CD4-positive, CD25-positive, alpha-beta regulatory T cell (primary cell): ENCODE measurements at places on chromosomes 11 and 22.

DNA sequence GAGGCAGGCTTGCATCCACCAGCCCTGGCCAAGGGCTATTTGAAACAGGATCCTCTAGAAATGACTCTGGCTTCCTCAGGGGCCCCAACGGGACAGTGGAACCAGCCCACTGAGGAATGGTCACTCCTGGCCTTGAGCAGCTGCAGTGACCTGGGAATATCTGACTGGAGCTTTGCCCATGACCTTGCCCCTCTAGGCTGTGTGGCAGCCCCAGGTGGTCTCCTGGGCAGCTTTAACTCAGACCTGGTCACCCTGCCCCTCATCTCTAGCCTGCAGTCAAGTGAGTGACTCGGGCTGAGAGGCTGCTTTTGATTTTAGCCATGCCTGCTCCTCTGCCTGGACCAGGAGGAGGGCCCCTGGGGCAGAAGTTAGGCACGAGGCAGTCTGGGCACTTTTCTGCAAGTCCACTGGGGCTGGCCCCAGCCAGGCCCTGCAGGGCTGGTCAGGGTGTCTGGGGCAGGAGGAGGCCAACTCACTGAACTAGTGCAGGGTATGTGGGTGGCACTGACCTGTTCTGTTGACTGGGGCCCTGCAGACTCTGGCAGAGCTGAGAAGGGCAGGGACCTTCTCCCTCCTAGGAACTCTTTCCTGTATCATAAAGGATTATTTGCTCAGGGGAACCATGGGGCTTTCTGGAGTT lies 13.3 kb downstream of the IL10RA start:
- DNase-seq: no peak

DNA sequence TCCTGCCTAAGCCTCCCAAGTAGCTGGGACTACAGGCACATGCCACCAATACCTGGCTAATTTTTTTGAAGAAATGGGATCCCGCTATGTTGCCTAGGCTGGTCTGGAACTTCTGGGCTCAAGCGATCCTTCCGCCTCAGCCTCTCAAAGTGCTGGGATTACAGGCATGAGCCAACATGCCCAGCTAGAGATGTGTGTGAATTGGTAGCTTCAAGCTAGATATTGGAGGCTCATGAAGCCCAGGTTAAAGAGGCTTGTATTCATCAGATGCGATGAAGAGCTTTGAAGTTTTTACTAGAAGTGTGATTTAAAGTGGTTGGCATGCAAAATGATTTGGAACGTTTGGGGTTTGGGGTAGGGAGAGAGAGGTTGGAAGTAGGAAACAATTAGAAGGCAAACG lies 19.6 kb downstream of the NF2 start:
- no peak for DNase-seq

- no peak for DNase-seq
These were observed 132.6 kb downstream of the TBC1D22A start for GRCh38 chr22:46894851-46895640.

GRCh38 chr22:19181786-19182471 lies 3.4 kb upstream of the SLC25A1 start:
- DNase-seq: no peak

DNA sequence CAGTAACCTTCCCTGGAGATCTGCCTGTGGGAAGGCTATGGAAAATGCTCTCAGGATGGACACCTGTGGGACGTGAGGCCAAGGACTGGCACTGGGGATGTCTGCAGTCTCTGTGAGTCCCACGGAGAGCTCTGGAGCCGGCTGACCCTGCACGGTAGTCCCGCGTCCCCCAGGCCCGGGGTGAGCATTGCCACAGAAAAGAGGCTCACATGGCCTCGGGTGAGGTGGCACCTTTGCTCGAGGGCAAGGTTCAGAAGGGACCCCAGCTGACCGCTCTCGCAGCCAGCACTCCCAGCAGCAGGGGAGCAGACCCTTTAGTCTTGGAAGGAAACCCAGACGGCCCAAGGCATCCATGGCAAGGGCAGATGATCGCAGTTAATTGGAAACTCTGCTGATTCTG lies 9.0 kb downstream of the RTL6 start:
- no peak for DNase-seq

DNA sequence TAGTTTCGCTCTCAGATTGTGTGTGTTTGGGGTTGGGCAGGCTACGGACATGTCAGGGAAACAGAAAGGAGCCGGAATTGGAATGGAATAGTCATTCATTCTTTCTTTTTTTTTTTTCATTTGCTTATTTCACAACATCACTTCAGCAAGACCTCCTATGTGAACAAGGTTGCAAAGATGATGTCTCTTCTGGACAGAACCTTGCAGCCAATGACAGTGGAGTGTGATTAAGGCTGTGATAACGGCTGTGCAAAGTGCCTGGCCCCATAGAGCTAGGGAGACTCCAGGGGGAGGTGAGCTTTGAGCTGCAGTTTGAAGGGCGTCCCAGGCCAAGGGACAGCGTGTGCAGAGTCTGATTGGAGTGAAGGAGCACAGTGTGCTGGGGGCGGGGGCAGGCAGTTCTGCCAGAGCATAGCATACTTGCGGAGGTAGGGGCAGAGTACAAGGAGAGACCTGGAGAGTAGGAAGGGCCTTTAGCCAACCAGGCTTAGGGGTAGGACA lies 3.4 kb downstream of the TIGD3 start:
- DNase-seq: no peak

GRCh38 chr11:106644824-106645223 lies 373.5 kb downstream of the GUCY1A2 start:
- no peak for DNase-seq

- peak; percentile 21 for DNase-seq
These were observed 1.1 kb downstream of the LRP4 start for GRCh38 chr11:46917109-46917761.

DNA sequence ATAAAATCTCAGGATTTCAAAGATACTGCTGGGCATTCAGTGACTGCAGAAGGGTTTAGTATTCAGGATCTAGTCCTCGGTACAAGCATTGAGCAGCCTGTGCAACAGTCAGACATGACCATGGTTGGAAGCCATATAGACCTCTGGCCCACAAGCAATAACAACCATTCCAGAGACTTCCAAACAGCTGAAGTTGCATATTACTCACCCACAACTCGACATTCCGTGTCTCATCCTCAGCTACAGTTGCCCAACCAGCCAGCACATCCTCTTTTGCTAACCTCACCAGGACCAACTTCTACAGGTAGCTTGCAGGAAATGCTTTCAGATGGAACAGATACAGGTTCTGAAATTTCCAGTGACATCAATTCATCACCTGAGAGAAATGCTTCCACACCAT lies 156.8 kb downstream of the C11orf91 start:
- no peak for DNase-seq

- DNase-seq: no peak
These were observed 5.5 kb downstream of the CYP2R1 start for GRCh38 chr11:14886513-14886912.

DNA sequence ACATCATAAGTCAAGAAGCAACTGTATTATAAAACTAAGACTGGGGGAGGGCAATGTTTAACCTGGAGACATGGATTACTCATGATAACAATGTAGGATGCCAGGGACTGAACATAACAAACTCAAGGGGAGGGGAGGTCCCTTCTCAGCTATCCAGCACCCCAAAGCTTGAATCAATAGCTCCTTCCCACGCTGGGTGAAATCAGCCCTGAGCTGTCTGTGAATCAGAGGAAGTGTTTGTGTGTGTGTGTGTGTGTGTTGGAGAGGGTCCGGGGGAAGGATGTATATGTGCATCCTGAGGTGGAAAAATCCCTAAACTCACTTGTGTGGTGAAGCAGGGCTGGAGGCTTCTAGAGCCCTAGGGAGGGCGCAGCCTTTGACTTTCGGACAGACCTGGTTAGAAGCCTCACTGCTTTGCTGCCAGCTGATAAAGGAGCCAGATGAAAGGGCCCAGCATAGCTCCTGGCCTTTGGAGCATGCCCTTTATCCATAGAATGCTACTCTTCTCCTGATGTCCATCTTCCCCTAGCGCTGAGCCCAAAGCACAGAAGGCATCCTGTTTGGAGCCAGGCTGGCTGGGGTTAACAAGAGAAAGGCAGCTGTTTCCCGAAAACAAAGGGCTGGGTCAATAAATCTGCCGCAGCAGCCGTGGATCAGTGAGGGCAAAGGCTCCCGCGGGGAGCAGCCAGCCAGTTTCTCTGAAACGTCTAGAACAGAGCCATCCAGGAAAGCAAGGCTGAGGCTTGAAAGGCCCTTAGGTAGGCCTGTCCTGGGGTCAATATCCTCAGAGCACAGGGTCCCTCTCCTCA lies 35.8 kb downstream of the TNKS1BP1 start:
- no peak for DNase-seq

DNA sequence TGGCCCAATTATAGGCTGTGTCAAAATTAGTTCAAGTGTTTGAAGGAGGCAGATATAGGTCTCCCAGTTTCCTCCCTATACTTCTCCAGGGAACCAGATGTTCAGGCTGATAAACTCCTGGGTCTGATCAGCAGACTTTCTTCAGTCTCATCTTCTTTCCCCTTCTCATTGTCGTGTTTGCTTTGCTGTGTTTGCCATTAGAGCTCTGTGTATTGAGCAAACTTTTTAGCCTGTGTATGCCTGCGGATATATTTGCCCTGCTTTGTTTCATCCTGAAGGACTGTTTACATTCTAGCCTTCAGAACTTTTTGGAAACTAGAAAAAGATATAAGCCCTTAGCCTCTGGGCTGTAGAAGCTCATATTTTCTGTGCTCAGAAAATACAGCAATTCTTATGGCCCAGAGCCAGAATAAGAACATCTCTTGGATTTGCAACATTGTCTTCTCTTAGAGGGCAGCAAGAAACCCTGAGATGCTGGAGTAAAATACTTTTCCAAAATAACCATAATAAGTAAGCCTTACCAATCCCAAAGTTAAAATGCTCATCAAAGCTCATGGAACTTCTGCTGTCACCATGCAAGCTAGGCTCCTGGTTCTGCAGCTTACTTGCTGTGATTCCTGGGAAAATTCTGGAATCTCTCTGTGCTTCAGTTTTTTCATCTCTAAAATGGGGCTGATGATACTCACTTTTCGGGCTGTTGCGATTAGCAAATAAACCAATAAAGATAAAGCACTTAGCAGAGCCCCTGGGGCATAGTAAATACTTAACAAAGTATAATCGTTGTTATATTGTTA lies 34.1 kb upstream of the ME3 start:
- no peak for DNase-seq

- peak; percentile 69 for DNase-seq
These were observed 6.7 kb upstream of the AP1B1 start for GRCh38 chr22:29394931-29395581.

- DNase-seq: no peak
These were observed 8.7 kb upstream of the MS4A4E start for GRCh38 chr11:60251485-60252212.

DNA sequence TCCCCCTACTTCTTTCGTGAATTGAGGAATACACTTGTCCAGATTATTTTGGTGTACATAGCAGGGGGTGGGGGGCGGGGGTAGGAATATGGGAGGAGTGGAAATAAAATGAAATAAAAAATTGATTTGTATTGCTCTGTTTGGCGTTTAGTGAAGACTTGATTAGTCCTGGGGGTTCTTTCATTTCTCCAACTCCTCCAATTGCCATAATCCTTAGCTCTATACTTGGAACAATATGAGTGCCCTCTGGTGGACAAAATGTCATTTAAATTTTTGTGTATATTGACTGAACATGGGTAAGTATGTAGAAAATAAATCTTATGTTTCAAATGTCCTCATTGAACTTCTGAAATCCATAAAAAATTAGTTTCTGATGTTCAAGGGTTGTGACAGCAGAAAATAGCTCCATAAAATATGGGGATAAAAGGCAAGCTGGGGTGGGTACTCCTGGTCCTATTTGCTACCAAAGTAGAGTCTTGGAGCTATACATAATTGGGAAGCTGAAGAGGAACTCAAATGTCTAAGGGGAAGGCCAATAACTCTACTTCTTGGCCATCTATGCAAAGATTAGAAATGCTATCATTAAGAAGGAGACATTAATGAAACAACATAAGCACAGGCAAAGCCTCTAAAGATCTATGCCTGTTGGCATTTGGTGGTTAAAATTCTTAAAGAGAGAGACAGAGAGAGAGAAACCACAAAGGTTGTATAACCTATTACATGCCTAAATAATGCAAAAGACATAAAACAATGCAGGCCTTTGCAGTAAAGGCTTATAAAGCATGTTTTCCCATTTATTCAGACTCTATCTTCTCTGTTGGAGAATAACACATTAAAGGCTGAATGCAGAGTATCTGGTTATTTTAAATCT lies 421.6 kb downstream of the METTL15 start:
- no peak for DNase-seq

DNA sequence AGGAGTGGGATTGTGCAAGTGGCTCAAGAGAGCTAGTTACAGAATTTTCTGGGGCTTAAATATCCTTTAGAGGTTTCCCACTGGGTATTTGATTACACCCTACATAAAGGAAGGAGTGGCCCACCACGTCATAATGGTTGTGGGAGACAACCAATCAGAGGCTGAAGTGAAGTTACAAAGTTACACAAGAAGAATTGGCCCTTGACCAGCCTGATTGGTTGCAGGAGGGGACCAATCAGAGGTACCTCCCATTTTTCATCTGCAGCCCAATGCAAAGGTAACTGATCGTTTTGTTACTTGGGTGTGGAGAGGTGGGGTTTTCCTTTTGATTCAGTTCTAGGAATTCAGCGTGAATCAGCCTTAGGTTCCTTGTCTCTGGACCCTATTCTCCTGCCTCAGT lies 430.5 kb upstream of the FAT3 start:
- DNase-seq: no peak

- DNase-seq: no peak
These were observed 98.2 kb upstream of the DBX1 start for GRCh38 chr11:20258376-20258895.

DNA sequence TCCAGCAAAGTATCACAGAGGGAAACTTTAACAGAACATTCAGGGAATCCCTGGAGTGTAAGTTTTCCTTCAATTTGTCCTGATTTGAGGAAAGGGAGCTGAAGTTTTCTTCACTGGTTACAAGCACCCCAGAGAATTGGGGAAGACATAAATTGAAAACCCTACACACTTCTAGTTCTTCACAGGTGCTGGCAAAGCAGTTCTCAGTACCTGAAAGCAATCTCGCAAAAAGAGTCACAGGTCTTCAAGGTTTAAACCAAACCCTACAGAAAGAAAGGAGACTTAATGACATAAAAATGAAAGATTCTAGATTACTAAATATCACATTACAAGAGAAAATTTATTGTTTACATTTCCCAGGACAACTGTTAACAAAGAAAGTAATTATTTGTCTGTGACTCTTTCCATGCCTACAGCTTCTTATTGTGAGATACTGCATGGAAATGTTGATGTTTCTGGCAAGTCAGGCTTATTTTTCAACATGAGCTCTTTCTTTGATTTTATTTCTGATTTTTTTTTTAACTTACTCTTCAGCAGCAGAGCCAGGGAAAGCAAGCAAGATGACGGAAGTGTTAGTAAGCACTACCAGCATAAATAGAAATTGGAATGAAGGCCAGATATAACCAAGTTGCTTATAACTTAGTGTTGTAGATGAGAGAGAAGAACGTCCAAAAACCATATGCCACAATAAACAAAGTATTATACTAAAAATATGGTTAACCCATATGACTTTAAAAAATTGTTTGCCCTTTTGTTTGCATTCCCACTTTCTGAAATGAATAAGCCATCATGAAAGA lies 44.1 kb downstream of the FANCF start:
- no peak for DNase-seq

- no peak for DNase-seq
These were observed 16.9 kb downstream of the USP47 start for GRCh38 chr11:11858676-11859075.

- DNase-seq: no peak
These were observed 231.2 kb upstream of the MTNR1B start for GRCh38 chr11:92738276-92738675.

GRCh38 chr11:61769169-61769920 lies 16.9 kb downstream of the MYRF start:
- DNase-seq: no peak
